ENCODE measurements at places on chromosomes 13 and 19.

GRCh38 chr13:19834704-19835103 lies 28.7 kb downstream of the ZMYM5 start:
- no peak for DNase-seq

GRCh38 chr19:17306285-17306714 lies 628 bp downstream of the MRPL34 start:
- no peak for DNase-seq

GRCh38 chr19:10567656-10568055 lies 1.1 kb downstream of the CDKN2D start:
- no peak for DNase-seq

GRCh38 chr13:110115591-110115990 lies 191.4 kb downstream of the COL4A1 start:
- DNase-seq = no peak

GRCh38 chr19:7512400-7512851 lies 3.5 kb upstream of the ZNF358 start:
- no peak for DNase-seq

GRCh38 chr19:56312787-56313657 lies 1.6 kb downstream of the ZSCAN5A start:
- DNase-seq = no peak

GRCh38 chr13:49585220-49586157 lies at the start of gene RCBTB1:
RCBTB1 (minus strand) TSS chr13:49585558; CDS start chr13:49567279, 18,279 bp downstream.
- peak; percentile 83 for DNase-seq

- no peak for DNase-seq
Observed at GRCh38 chr13:84255226-84255797, 373.0 kb upstream of the SLITRK1 start.

All from RPMI8226 (cell line).